Endothelial cell of coronary artery (primary cell): ENCODE measurements at places on chromosomes 5 and 9. TPM values are rescaled to one million over a fixed set of nuclear protein-coding genes. Genes with fewer than 3 reads are reported as not detected.

CARD6 gene
- 21.1 and 22.9 TPM in 2 replicates for total RNA-seq

OR13C5 gene
- total RNA-seq, result not detected in 2 replicates

SLC27A6 gene
- total RNA-seq, result 0.09 TPM in 1 of 2 replicates, not detected in the other

FAT2 gene
- under 0.01 TPM in 1 of 2 replicates, not detected in the other for total RNA-seq

ACTL7A gene
- not detected in 2 replicates for total RNA-seq
